ENCODE measurements at places on chromosomes 16 and 17. TPM values are rescaled to one million over a fixed set of nuclear protein-coding genes. Genes with fewer than 3 reads are reported as not detected.
A peak's percentile ranks its signal among the peaks of the same experiment; 100 is the strongest.

DNA sequence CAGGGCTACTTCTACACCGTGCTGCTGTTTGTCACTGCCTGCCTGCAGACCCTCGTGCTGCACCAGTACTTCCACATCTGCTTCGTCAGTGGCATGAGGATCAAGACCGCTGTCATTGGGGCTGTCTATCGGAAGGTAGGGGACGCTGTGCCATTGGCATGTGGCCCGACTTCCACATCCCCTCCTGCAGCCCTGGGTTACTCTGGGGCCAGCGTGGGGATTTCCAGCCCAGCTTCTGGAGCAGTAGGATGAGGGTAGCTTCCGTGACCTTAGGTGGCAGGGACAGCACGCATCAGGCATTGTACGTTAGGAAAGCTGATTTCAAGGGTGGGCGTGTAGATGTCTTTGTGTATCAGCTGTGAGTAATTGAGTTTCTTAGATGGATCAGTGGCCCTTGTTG lies 96.5 kb downstream of the ABCC1 start:
- peaks cover 79% of the 10 kb centered on the region for H3K36me3 ChIP-seq
- no peak overlapping the region for H3K4me3 ChIP-seq
- no peak overlapping the region for H3K27ac ChIP-seq
- no peaks in the 10 kb centered on the region for H3K27me3 ChIP-seq
- no peak for DNase-seq
- H3K4me1 ChIP-seq = peaks cover 13% of the 10 kb centered on the region

The KRTAP4-3 gene
- not detected for total RNA-seq

GRCh38 chr17:55452139-55452790 lies 30.6 kb upstream of the MMD start:
- H3K27ac ChIP-seq = no peak overlapping the region
- no peak for DNase-seq
- H3K27me3 ChIP-seq = peaks cover 12% of the 10 kb centered on the region
- no peaks in the 10 kb centered on the region for H3K36me3 ChIP-seq
- no peak overlapping the region for H3K4me3 ChIP-seq

GRCh38 chr17:19004421-19005136 lies at the start of gene FAM83G:
Gene FAM83G, minus strand, starts transcription at chr17:19004764. Its CDS starts 723 bp downstream, at chr17:19004041.
- H3K4me1 ChIP-seq = peaks cover 33% of the 10 kb centered on the region
- DNase-seq = peak; percentile 83
- peak within 1 kb of the TSS; percentile 88 for H3K4me3 ChIP-seq
- H3K36me3 ChIP-seq = peaks cover 13% of the 10 kb centered on the region
- H3K27me3 ChIP-seq = no peaks in the 10 kb centered on the region

GRCh38 chr17:67493812-67494211 lies 116.7 kb downstream of the PITPNC1 start:
- no peak for DNase-seq
- no peaks in the 10 kb centered on the region for H3K4me1 ChIP-seq
- no peak overlapping the region for H3K4me3 ChIP-seq
- H3K36me3 ChIP-seq = no peaks in the 10 kb centered on the region

The SPATA22 gene
- not detected for total RNA-seq

- H3K4me3 ChIP-seq = no peak overlapping the region
- peaks cover 24% of the 10 kb centered on the region for H3K4me1 ChIP-seq
- no peak for DNase-seq
- no peak overlapping the region for H3K27ac ChIP-seq
- H3K36me3 ChIP-seq = no peaks in the 10 kb centered on the region
Observed at GRCh38 chr16:49504626-49505025, 131.0 kb downstream of the C16orf78 start.

The CLEC18A gene
- 1.8 TPM for total RNA-seq

The TERB1 gene
- total RNA-seq = not detected

GRCh38 chr17:73027130-73027741 lies 65.3 kb downstream of the SLC39A11 start:
- no peaks in the 10 kb centered on the region for H3K4me1 ChIP-seq
- peaks cover 54% of the 10 kb centered on the region for H3K36me3 ChIP-seq
- H3K27ac ChIP-seq = no peak overlapping the region
- no peak overlapping the region for H3K4me3 ChIP-seq
- no peak for DNase-seq

- H3K4me1 ChIP-seq = peaks cover 7% of the 10 kb centered on the region
- H3K36me3 ChIP-seq = no peaks in the 10 kb centered on the region
- no peak overlapping the region for H3K4me3 ChIP-seq
- H3K27me3 ChIP-seq = peaks cover 27% of the 10 kb centered on the region
Observed at GRCh38 chr17:21474815-21475214, 98.7 kb downstream of the KCNJ12 start.

The TMEM186 gene
- 13.0 TPM for total RNA-seq

GRCh38 chr17:73550556-73550955 lies 93.7 kb downstream of the SDK2 start:
- peaks cover 2% of the 10 kb centered on the region for H3K36me3 ChIP-seq
- peaks cover 41% of the 10 kb centered on the region for H3K4me1 ChIP-seq
- H3K27me3 ChIP-seq = no peaks in the 10 kb centered on the region
- H3K27ac ChIP-seq = no peak overlapping the region
- no peak for DNase-seq

GRCh38 chr17:1958134-1958881 lies 66.8 kb downstream of the RTN4RL1 start:
- H3K4me3 ChIP-seq = no peak overlapping the region
- peaks cover 4% of the 10 kb centered on the region for H3K27me3 ChIP-seq
- DNase-seq = no peak
- H3K36me3 ChIP-seq = no peaks in the 10 kb centered on the region
- no peak overlapping the region for H3K27ac ChIP-seq

The DCUN1D3 gene
- 4.7 TPM for total RNA-seq

The LIG3 gene
- total RNA-seq = 45.8 TPM

DNA sequence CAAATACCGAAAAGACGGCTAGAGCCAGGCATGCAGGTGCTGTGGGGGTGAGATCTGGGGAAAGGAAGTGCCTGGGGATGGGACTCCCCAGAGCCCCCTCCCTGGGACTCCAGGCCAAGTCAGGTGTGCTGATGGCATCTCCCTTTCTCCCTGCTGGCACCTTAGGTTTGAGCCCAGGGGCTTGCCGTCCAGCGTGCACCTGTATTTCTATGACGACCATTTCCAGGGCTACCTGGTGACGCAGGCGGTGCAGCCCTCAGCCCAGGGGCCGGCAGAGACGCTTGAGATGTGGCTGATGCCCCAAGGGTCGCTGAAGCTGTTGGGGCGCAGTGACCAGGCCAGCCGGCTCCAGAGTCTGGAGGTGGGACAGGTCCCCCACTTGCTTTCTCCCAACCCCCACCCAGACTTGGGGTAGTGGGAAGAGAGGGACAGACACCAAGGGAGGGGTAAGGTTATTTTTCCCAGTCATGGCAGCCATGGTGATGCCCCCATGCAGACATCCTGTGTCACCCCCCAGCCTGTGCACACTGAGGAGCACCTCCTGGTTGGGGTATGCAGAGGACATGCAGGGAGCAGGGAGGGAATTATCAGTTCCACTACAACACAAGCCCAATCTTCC lies 11.1 kb downstream of the XYLT2 start:
- no peak for DNase-seq
- H3K4me3 ChIP-seq = no peak overlapping the region
- H3K36me3 ChIP-seq = peaks cover 56% of the 10 kb centered on the region
- H3K27ac ChIP-seq = no peak overlapping the region
- no peaks in the 10 kb centered on the region for H3K27me3 ChIP-seq

DNA sequence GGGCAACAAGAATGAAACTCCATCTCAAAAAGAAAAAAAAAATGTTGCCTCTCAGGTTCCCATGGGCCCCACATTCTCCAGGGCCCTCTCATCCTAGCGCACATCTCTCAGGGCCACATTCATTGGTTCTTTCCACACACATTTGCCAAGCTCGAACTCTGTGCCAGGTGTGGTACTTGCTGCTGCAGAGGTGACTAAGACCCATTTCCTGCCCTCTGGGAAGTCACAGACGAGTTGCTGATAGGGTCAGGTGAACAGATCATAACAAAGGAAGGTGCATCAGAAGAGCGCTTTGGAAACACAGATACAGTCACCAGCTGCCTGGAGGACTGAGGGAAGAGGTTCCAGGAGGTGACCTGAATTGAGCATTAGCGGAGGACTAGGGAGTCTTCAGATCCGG lies 1.0 kb downstream of the GSDMA start:
- H3K27me3 ChIP-seq = peaks cover 11% of the 10 kb centered on the region
- no peak for DNase-seq
- no peak overlapping the region for H3K27ac ChIP-seq
- no peaks in the 10 kb centered on the region for H3K36me3 ChIP-seq
- no peak overlapping the region for H3K4me3 ChIP-seq
- H3K4me1 ChIP-seq = peaks cover 13% of the 10 kb centered on the region

- no peak overlapping the region for H3K27ac ChIP-seq
- DNase-seq = no peak
- H3K36me3 ChIP-seq = no peaks in the 10 kb centered on the region
- H3K27me3 ChIP-seq = peaks cover 7% of the 10 kb centered on the region
- no peak overlapping the region for H3K4me3 ChIP-seq
- H3K4me1 ChIP-seq = peaks cover 2% of the 10 kb centered on the region
Observed at GRCh38 chr16:24511792-24512191, 27.6 kb upstream of the RBBP6 start.

- H3K4me3 ChIP-seq = no peak overlapping the region
- H3K27me3 ChIP-seq = peaks cover 16% of the 10 kb centered on the region
- no peak overlapping the region for H3K27ac ChIP-seq
- H3K4me1 ChIP-seq = peaks cover 3% of the 10 kb centered on the region
Observed at GRCh38 chr16:53045341-53046220, 7.1 kb downstream of the CHD9NB start.

- no peak for DNase-seq
- H3K27ac ChIP-seq = no peak overlapping the region
- H3K4me1 ChIP-seq = no peaks in the 10 kb centered on the region
Observed at GRCh38 chr17:64687961-64688360, 25.9 kb upstream of the SMURF2 start.

The ABI3 gene
- total RNA-seq = 6.5 TPM

DNA sequence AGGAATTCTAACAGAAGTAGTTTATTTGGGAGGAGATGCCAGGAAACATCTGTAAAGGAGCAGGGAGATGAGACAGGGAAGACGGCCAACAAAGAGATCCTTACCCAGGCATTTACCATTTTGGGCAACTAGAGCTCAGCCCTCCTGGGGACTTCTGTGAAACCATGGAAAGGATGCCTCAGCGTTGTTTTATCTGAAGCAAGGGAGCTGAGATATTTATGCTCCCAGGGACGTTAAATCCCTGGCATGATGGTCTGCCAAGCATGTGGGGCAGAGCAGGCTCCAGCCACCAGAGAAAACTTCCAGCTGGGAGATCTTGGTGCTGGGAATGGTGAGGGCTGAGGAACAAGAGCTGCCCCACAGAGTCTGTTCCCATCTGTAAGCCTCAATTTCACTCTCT lies 114.8 kb upstream of the FOXF1 start:
- no peak for DNase-seq
- no peak overlapping the region for H3K27ac ChIP-seq
- H3K36me3 ChIP-seq = no peaks in the 10 kb centered on the region
- H3K4me1 ChIP-seq = no peaks in the 10 kb centered on the region
- peaks cover 3% of the 10 kb centered on the region for H3K27me3 ChIP-seq
- H3K4me3 ChIP-seq = no peak overlapping the region

DNA sequence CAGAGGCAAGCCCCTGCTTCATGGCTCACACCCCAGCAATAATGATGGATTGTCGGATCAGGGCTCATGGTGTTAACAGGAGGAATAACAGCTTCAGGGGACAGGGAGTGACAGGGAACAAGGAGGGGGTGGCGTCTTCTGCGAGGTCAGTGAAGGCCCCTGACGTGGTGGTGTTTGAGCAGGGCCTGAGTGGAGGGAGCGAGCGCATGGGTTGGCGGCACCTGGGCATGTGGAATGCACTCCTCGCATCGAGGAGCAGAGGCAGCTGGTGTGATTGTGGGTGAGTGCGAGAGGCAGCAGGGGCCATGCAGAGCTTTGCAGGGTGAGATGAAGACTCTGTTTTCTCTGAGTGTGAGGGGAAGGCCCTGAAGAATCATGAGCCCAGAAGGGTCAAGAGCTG lies 33.3 kb downstream of the CLUAP1 start:
- peaks cover 22% of the 10 kb centered on the region for H3K4me1 ChIP-seq
- H3K27me3 ChIP-seq = no peaks in the 10 kb centered on the region
- no peak for DNase-seq
- no peak overlapping the region for H3K4me3 ChIP-seq
- H3K36me3 ChIP-seq = peaks cover 16% of the 10 kb centered on the region
- no peak overlapping the region for H3K27ac ChIP-seq

The TM4SF5 gene
- total RNA-seq = not detected

- H3K27me3 ChIP-seq = no peaks in the 10 kb centered on the region
- no peaks in the 10 kb centered on the region for H3K36me3 ChIP-seq
- H3K27ac ChIP-seq = no peak overlapping the region
- no peak for DNase-seq
- no peak overlapping the region for H3K4me3 ChIP-seq
- no peaks in the 10 kb centered on the region for H3K4me1 ChIP-seq
Observed at GRCh38 chr17:22515599-22515998, 823.3 kb downstream of the KCNJ18 start.

The SLC9A5 gene
- total RNA-seq = 2.5 TPM

The CCL3 gene
- total RNA-seq = 74.5 TPM

The ACBD4 gene
- 20.1 TPM for total RNA-seq

The NGFR gene
- 1.3 TPM for total RNA-seq

DNA sequence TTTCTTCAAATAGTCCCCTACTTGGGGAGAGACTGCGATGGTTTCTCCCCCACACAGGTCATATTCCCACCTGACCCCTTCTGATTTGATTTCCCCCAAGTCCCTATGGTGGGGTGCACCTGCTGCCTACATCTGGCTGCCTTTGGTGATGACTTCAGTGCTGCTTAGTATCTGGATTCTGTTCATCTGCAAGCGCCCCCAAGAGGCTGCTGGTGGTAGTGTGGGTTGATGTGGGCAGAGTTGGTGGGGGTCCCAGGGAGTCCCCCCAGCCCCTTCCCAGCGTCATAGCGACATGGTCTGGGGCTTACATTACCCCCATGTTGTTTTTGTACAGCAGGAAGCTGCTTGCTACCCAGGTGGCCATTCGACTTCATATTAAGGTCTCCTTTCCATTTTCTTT lies 99.2 kb downstream of the NTN1 start:
- DNase-seq = no peak
- H3K4me3 ChIP-seq = no peak overlapping the region
- H3K36me3 ChIP-seq = no peaks in the 10 kb centered on the region
- H3K4me1 ChIP-seq = peaks cover 5% of the 10 kb centered on the region
- H3K27ac ChIP-seq = no peak overlapping the region

The SGSH gene
- total RNA-seq = 38.8 TPM

DNA sequence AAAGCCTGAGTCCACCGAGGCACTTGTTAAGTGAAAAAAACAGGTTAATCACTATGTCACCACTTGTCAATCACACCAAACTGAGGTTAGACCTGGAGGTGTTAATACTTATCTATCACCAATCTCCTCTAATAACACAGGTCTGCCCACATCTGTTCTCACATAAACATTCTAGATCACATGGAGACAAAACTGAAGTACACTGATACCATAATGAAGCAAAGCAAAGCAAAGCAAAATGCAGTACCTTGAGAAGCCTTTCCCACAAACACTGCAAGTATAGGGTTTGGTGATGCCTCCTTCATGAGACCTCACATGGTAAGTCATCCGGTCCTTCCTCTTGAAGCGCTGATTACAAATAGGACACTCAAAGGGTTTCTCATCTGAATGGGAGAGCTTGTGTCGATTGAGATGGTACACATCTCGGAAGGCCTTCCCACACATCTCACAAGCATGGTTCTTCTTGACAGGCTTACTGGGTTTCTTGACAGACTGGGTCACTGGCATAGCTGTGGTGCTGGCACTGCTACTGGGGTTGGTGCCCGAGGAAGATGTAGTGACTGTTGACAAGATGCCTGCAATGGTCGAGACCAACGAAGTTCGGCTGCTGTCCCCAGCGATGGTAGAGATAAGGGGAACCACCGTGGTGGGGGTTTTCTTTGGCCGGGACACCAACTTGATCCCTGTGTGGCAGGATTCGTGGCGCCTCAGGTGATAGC lies 5.4 kb downstream of the VEZF1 start:
- H3K4me1 ChIP-seq = peaks cover 55% of the 10 kb centered on the region
- H3K27ac ChIP-seq = no peak overlapping the region
- no peaks in the 10 kb centered on the region for H3K27me3 ChIP-seq
- DNase-seq = no peak
- peaks cover 72% of the 10 kb centered on the region for H3K36me3 ChIP-seq

The NPIPA5 gene
- 0.29 TPM for total RNA-seq

Data from activated B cell treated with CpG ODN at 0.5 μM for 24 hours (primary cell).